ENCODE measurements at places on chromosomes 2 and 18.
A peak's percentile ranks its signal among the peaks of the same experiment; 100 is the strongest.

DNA sequence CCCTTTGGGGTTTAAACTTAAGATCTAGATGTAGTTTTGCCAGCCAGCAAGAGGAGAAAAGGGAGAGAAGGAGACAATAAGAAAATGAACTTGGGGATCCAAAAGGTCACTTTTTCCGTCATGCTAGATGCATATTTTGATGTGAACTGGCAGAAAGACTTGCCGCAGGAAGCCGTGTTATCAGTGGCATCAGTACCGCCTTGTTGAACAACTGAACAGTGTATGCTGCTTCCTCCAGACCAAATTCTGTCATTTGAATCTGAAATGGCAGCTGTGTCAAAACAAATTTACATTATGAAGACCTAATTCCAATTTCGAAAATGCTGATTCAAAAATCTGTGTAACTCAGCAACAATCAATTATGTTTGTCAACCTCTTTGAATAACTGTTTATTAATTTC, 42.1 kb downstream of the TMEM200C start:
- DNase-seq = no peak

GRCh38 chr2:23519334-23519651, 134.3 kb downstream of the KLHL29 start:
- no peak for DNase-seq

DNA sequence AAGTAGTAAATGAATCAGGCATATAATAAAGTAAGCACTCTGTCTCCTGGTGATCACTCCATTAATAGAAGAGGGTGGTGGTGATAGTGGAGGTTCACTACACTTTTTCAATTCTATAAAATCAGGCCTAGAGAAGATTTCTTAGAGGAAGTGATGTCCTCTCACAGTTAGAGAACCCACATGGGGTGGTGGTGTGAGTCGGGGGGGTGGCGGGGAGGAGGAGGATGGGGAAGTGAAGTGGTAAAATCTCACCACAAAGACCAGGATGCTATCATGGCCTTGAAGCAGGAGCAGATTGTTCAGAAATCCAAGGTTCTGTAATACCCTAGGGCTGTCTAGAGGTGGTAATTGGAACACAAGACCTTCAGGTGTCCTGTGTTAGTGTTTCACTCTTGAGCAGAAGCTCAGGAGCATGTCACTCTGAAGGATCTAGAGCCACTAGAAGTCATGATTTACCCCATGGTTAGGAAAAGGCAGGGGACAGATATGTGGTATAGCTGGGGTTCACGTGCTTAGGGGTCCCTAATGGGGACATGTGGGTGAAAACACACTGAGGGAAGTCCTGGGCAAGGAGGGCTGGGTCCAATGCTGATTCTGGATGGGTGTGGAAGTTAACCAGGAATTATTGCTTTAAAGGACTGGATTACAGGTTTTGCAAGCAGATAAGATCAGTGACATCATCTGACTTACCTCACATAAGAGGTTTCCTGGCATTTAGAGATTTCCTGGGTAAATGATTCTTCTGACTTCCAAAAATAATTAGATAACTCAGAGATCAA, 31.0 kb downstream of the RNF125 start:
- DNase-seq = peak; percentile 29

DNA sequence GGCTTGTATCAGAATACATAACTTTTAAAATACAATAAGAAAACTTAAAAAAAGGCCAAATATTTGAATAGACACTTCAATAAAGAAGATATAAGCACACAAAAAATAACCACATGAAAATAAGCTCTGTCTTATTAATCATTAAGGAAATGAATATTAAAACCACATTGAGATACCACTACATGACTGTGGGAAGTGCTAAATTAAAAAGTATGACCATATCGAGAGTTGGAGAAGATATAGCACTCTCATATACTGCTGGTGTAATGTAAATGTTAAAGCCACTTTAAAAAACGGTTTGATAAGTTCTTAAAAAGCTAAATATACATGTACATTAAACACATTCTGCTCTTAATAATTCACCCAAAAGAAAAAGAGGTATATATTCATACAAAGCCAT, 104.6 kb upstream of the TRIB2 start:
- no peak for DNase-seq

DNA sequence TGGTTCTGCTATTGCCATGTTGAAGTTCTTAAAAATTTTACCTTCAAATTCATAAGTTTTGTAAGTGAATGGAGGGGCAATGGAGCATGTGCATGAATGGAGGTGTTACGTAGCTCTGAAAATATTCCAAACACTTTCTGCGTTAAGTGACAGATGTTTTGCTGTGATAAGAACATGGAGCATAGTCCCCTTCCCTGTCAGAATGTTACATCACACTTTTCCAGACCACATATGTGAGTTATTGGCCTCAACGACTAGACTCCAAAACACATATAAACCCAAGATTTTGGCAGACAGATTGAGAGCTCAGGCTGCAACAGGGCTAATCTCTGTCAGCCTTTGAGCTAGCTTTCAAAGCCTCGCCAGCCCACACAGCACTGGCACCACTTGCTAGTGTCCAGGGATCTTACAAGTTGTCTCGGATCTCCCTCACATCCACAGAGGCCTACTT, 27.2 kb upstream of the MFSD6 start:
- no peak for DNase-seq

DNA sequence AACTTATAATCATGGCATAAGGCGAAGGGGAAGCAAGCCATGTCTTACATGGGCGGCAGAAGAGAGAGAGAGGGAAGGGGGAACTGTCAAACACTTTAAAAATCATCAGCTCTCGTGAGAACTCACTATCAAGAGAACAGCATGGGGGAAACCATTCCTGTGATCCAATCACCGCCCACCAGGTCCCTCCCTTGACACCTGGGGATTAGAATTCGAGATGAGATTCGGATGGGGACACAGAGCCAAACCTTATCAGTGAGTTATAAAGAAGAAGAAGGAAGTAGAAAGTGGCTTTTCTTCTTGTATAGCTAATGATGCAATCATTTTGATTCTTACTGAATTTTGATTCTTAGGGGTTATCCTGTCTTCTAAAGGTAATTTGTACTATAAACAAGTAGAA, 51.4 kb downstream of the SMCHD1 start:
- no peak for DNase-seq

- no peak for DNase-seq
Observed at GRCh38 chr2:8767324-8767723, 70.1 kb downstream of the KIDINS220 start.

GRCh38 chr18:26708806-26709716, 156.4 kb downstream of the AQP4 start:
- DNase-seq = no peak

- DNase-seq = peak; percentile 96
Observed at GRCh38 chr2:27720004-27720551, 51.4 kb upstream of the MRPL33 start.

DNA sequence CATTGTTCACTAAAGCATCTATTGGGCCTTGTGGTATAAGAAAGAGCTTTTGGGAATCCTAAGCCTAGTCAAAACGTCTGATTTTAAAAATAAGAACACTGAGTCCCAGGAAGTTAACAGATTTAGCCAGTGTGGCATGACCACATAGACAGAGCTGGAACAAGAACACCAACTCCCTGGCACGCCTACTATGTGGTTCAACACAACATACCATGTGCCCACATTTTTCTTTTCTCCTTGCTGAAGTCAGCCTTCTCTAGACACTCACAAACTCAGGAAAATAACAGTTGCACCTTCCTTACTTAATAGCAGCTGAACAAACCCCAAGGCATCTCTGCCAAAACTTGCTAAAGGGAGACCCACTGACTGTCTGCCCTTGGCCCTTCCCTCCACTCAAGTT, 124.8 kb downstream of the C1D start:
- no peak for DNase-seq

GRCh38 chr18:58046794-58047555, 2.9 kb downstream of the NEDD4L start:
- no peak for DNase-seq

- DNase-seq = no peak
Observed at GRCh38 chr18:21629089-21629832, 17.1 kb downstream of the SNRPD1 start.

GRCh38 chr2:150154308-150154797, 333.1 kb downstream of the RND3 start:
- DNase-seq = no peak

GRCh38 chr18:22493255-22493654, 75.5 kb upstream of the CTAGE1 start:
- DNase-seq = no peak

- DNase-seq = no peak
Observed at GRCh38 chr2:109151519-109151918, 22.5 kb downstream of the SH3RF3 start.

DNA sequence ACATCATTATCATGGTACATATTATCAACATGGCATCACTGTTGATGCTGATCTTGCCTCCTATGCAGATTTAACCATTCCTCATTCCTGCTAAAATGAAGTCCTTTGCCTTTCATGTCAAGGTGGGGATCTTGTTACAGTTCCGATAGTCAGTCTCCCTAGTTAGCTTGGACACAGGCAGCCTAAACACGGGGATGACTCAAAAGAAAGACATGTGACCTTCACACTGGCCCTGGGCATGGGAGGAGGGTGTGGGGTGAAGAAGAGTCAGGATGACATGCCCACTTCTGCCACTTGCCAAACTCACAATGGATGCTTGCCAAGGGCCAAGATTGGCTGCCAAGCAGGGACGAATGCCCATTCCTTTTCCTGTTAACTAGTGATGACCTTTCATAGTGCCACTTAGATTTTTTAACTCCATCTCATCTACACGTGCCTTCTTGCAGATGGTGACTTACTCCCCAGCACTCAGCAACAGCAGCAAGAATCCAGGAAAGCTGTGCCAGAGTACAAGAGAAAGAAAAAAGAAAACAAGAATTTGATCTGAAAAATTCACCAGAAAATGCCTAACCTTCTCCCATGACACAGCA, 13.9 kb upstream of the SLC1A4 start:
- peak; percentile 94 for DNase-seq

DNA sequence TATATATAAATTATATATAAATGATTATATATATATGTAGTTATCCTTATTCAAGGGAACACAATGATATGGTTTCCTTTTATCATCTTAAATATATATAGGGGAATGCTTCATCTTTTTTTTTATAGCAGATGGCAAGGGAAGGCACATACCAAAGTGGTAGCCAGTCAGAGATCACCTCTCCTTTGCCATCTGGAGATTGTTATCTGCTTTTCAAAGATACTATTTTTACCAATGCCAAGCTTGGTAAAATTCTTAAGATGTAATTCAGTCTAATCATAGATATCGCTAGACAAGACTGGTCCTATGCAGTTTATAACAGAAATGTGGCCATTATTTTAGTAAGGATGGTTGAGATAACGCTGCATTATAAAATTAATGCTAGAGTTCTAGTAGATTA, 64.7 kb upstream of the DSEL start:
- DNase-seq = no peak

DNA sequence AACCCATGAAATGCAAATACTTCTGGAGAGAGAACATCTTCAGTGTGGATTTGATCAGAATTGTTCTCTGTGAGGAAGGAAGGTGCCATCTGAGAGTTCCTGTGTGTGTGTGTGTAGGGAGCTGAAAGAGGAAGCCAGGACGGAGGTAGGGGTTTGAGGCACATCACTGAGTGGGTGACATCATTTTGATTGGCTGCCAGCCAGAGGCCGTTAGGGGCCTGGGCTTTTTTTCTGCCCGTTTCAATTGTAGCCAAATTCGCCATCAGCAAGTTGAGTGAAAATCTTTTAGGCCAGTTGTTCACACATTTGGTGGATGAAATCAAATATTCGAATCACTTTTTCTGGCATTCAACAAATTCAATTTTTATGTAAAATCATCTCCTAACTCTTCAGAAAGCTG, 48.9 kb downstream of the TSN start:
- peak; percentile 62 for DNase-seq

GRCh38 chr2:73980566-73980965, 4.1 kb upstream of the TET3 start:
- DNase-seq = no peak

- DNase-seq = no peak
Observed at GRCh38 chr2:66073172-66073571, 361.8 kb upstream of the MEIS1 start.

- DNase-seq = no peak
Observed at GRCh38 chr2:64426183-64426952, 27.6 kb upstream of the LGALSL start.

DNA sequence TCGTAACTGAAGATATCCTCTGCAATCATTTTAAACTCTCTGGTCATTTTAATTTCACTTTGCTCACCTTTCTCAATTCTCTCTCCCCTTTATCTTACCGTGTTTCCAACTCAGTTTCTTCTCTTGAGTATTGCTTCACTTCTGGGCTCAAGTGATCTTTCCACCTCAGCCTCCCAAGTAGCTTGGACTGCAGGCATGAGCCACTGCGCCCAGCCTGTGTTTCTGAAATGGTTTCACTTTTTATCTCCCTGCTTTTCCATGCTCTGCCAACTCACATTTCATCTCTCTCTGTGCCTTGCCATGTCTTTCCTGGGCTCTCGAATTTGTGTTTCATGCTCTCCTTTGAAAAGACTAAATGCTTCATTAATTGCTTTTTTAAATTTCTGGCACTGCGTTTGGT, 30.5 kb upstream of the TMEM131 start:
- DNase-seq = no peak

DNA sequence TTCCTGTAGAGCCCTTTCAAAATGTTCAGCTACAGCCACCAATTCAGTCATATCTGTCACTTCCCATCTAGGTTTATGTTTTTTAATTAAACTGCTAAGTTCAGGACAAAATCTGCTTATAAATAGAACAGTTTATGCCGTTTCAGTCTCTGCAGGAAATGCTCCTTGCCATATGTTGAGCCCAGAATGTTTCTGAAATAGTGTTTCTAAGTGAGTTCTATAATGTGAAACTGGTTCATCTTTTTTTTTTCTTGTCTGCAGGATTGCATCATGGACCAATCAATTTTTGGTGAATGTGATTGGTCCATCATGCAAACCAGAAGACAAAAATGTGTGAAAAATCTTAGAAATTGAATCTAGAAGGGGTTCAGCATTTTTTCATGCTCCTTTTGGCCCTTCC, 30.2 kb upstream of the RHOB start:
- DNase-seq = no peak

DNA sequence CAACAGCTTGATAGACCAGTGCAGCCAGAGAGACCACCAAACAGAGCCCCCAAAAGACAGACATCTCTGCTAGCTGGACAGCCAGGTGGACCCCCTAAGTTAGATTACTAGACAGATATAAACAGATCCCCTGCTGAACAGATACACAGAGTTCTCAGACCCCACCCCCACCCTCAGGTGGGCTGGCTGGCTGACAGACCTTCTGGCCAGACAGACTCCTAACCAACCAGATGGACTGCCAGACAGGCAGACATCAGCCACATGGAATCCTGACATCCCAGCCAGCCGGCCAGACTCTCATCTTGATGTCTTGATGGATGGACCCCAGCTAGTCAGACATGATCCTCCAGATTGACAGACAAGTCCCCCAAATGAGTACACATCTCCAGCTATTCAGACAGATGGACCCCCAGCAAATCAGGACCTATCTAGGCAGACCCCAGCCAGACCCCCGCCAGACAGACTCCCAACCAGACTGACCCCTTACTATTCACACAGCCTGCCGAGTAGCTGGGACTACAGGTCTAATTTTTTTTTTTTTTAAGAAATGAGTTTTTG, 18.0 kb downstream of the PTPN18 start:
- no peak for DNase-seq

All from RCC 7860 (cell line).